Upper lobe of left lung (tissue), 6 donors: ENCODE measurements at places on chromosomes 4 and X. TPM values are rescaled to one million over a fixed set of nuclear protein-coding genes. Genes with fewer than 3 reads are reported as not detected.
A peak's percentile ranks its signal among the peaks of the same experiment; 100 is the strongest.

HTN1 gene
- total RNA-seq: not detected

WDR44 gene
- 12.8 TPM for total RNA-seq

STPG2 gene
- total RNA-seq: 0.40 TPM

TRAM1L1 gene
- 1.7 TPM for total RNA-seq

CLCN4 gene
- 7.2 TPM for total RNA-seq

EXOC1 gene
- 19.1 TPM for total RNA-seq

UGT2B11 gene
- total RNA-seq: not detected

CT83 gene
- not detected for total RNA-seq

DCTD gene
- total RNA-seq: 96.4 TPM

PGM2 gene
- 23.5 TPM for total RNA-seq

GRCh38 chr4:83556816-83557215 is 20.9 kb downstream of the GPAT3 start:
- no peaks in the 10 kb centered on the region for H3K36me3 ChIP-seq
- H3K27me3 ChIP-seq: no peaks in the 10 kb centered on the region
- no peak overlapping the region for H3K27ac ChIP-seq
- DNase-seq: no peak
- peaks cover 3% of the 10 kb centered on the region for H3K4me1 ChIP-seq
- no peak overlapping the region for H3K4me3 ChIP-seq

DNA sequence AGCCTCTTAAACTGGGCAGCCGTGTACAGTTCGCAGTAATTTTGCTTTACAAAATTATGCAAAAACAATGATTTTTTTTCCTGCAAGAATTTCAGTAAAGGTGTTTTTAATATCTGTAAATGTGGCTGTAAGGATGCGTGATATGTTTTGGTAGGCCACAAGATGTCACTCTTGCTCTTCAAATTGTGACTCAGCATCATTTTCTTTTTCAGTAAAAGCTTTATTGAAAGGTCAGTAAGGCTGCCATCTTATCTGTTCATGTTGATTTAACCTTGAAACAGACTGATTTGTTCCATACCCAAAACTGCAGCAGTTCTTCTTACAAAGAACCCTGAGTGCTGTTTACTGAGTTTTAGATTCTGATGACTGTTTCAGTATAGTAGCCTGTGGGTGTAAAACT is 39.9 kb downstream of the TXLNG start:
- no peaks in the 10 kb centered on the region for H3K27me3 ChIP-seq
- H3K4me1 ChIP-seq: no peaks in the 10 kb centered on the region
- H3K36me3 ChIP-seq: peaks cover 50% of the 10 kb centered on the region
- no peak overlapping the region for H3K4me3 ChIP-seq

GRCh38 chr4:157898836-157899605 is 273.8 kb downstream of the GASK1B start:
- no peak overlapping the region for H3K4me3 ChIP-seq
- no peaks in the 10 kb centered on the region for H3K4me1 ChIP-seq
- DNase-seq: no peak
- H3K27me3 ChIP-seq: no peaks in the 10 kb centered on the region

DNA sequence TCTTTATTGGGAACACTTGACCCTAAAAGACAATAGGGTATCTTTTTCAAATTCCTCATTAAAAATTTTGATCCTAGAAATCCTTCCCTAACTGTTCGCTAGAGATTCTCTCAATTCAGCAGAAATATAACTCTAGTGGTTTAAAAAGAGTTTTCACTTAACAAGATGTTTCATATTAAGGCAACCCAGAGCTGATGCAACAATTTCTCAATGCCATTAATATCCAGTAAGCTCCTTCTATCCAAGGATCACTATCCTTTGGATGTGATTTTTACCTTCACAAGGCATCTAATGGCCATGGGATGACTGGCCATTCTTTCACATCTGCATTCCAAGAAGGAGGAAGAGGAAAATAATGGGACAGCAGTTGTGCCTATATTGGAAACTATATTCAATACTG is 183.4 kb downstream of the ANKRD50 start:
- no peak overlapping the region for H3K4me3 ChIP-seq
- DNase-seq: no peak
- H3K27ac ChIP-seq: no peak overlapping the region
- no peaks in the 10 kb centered on the region for H3K4me1 ChIP-seq
- no peaks in the 10 kb centered on the region for H3K27me3 ChIP-seq
- no peaks in the 10 kb centered on the region for H3K36me3 ChIP-seq

DNA sequence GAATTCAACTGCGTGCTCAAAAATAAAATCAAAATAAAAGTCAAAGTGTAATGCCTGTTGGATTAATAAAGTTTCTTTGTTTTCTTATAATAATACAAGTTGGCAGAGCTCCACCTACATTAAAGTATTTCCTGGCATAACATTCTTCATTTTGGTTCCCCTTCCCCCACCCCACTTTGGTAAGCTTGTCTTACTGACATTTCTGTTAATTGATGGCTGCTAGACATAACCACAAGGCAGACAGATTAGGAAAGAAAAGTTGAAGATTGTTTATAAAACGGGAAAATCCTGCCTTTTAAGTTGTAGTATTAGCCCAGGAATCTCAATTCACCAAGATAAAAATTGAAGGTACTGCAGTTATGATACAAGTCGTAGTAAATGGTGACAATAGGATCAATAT is 246.5 kb upstream of the RPS6KA3 start:
- H3K4me3 ChIP-seq: no peak overlapping the region
- H3K36me3 ChIP-seq: no peaks in the 10 kb centered on the region
- no peak for DNase-seq
- H3K27me3 ChIP-seq: no peaks in the 10 kb centered on the region
- H3K27ac ChIP-seq: no peak overlapping the region

DNA sequence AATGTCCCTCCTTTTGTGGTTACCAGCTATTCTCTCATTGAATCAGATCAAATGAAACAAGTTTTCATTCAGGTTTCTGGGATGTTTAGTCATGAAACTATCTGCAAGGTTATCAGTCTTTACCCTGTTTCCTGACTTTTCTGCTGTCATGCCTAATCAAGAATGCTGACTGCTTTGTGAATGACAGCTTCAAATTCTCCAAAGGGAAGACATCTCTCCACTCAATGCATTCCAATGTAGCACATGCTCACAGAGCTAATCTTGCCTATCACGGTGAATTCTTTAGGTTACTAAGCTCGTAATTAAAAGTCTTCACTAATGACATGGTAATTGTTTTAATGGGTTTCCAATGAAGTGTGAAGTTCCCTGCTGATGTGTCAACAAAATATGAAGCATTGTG is 1068.5 kb downstream of the PCDH7 start:
- H3K27ac ChIP-seq: no peak overlapping the region
- H3K4me1 ChIP-seq: no peaks in the 10 kb centered on the region
- no peaks in the 10 kb centered on the region for H3K36me3 ChIP-seq
- H3K27me3 ChIP-seq: no peaks in the 10 kb centered on the region
- DNase-seq: no peak

- H3K36me3 ChIP-seq: no peaks in the 10 kb centered on the region
- DNase-seq: no peak
- H3K4me3 ChIP-seq: no peak overlapping the region
- H3K27ac ChIP-seq: no peak overlapping the region
- no peaks in the 10 kb centered on the region for H3K27me3 ChIP-seq
Observed at GRCh38 chr4:55004831-55005230, 120.6 kb downstream of the KDR start.

GRCh38 chr4:1452431-1453051 is 46.3 kb upstream of the NKX1-1 start:
- no peak for DNase-seq
- no peaks in the 10 kb centered on the region for H3K4me1 ChIP-seq
- H3K27ac ChIP-seq: no peak overlapping the region
- H3K27me3 ChIP-seq: no peaks in the 10 kb centered on the region
- no peak overlapping the region for H3K4me3 ChIP-seq

DNA sequence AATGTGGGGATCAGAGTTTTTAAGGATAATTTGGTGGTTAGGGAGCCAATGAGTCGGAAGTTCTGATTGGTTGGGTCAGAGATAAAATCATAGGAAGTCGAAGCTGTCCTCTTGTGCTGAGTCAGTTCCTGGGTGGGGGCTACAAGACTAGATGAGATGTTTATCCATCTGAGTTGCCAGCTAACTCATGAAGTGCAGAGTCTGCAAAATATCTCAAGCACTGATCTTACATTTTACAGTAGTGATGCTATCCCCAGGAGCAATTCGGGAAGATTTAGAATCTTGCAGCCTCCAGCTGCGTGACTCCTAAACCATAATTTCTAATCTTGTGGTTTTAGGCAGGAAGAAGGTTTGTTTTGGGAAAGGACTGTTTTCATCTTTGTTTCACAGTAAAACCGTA is 565.8 kb upstream of the SPANXN1 start:
- no peak overlapping the region for H3K27ac ChIP-seq
- no peaks in the 10 kb centered on the region for H3K36me3 ChIP-seq
- DNase-seq: no peak
- H3K4me3 ChIP-seq: no peak overlapping the region

DNA sequence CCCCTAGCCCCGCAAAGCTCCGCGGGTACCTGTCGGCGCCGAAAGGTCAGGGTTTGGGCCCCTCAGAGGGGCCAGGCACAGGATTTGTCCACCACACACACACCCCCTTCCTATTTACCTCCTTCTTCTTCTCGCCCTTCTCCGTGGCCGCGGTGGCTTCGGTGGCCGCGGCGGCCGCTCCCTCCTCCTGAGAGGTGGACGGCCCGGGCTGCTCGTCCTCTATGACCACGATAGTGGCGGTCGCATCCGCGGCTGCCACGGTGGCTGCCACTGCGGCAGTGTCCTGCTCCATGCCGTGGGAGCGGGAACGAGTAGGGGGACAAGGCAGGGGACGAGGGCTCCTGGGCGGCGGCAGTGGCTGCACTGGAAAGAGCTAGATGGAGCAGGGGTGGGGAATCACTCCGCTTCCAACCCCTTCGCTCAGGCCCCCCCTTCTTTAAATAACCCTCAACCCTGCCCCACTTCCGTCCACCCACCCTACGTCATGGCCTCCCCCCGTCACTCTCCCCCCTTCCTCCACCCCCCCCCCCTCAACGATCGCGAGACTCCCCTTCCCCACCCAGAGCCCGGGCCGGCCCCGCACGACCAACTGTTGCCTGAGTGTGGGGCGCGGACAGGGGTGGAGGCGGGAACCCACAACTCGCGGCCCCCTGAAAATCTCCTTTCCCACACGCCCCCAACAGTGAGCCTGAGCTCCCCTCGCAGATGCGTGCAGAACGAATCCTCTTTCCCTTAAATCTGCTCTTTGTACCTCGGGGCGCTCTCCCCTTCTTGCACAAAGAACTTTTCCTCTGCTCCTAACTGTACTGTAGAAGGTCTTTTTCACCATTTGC is at the start of gene SMARCA1:
Gene SMARCA1 (minus strand): TSS at position 412 of the 833 bp plus-strand sequence. CDS start 120 bp downstream, at position 292.
- H3K4me1 ChIP-seq: no peaks in the 10 kb centered on the region
- no peaks in the 10 kb centered on the region for H3K36me3 ChIP-seq
- peak within 1 kb of the TSS; percentile 88 for H3K4me3 ChIP-seq
- peaks cover 4% of the 10 kb centered on the region for H3K27me3 ChIP-seq
- H3K27ac ChIP-seq: peak within 1 kb of the TSS; percentile 70
- DNase-seq: peak; percentile 36

- DNase-seq: no peak
- H3K36me3 ChIP-seq: no peaks in the 10 kb centered on the region
- no peak overlapping the region for H3K4me3 ChIP-seq
- H3K27ac ChIP-seq: no peak overlapping the region
- H3K4me1 ChIP-seq: no peaks in the 10 kb centered on the region
Observed at GRCh38 chrX:114584983-114585842, 1.3 kb downstream of the HTR2C start.

GRCh38 chrX:45232139-45232538 is 31.5 kb upstream of the DIPK2B start:
- H3K27ac ChIP-seq: no peak overlapping the region
- H3K4me3 ChIP-seq: no peak overlapping the region
- H3K4me1 ChIP-seq: no peaks in the 10 kb centered on the region
- H3K36me3 ChIP-seq: no peaks in the 10 kb centered on the region
- DNase-seq: no peak

DNA sequence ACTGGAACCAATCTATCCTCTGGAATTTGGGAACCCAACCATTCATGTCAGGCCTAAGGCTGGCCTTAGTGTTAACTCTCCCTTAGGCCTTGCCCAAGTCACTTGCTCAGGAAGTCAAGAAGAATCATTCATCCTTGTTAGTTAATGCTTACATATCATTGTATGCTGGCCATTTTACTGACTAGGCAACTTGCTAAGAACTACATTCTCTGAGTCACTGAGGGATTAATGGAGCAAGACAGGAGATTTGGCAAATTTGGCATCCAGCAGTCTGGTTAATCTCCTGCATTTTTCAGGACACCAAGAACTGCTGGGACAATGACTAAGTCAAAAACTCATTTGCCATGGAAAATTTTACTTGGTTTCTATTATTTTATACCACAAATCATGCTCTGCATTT is 115.8 kb upstream of the DDIT4L start:
- H3K27ac ChIP-seq: no peak overlapping the region
- H3K4me1 ChIP-seq: no peaks in the 10 kb centered on the region
- H3K36me3 ChIP-seq: no peaks in the 10 kb centered on the region
- H3K27me3 ChIP-seq: no peaks in the 10 kb centered on the region
